Breast epithelium (tissue), 4 donors: ENCODE measurements at places on chromosomes 4 and X. TPM values are rescaled to one million over a fixed set of nuclear protein-coding genes. Genes with fewer than 3 reads are reported as not detected.

DNA sequence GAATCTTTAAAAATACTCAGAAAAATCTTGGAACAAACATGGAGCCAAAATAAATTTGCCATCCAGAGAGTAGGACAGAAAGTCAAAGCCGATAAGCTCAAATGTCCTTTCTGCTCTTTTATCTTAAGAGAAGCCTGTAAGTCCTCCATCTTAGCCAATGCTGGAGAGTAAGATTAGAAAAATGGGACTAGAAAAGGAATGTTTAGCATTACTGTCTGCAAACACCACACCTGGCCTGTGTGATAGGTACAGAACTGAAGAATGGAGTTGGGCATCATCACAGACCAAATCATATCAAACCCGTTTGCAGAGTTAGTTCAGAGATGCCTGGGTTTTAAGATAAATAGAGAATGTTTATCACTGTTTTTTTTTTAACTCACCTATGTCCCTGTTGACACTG, 10.5 kb upstream of the SLC39A8 start:
- H3K4me1 ChIP-seq, result no peaks in the 10 kb centered on the region
- H3K4me3 ChIP-seq, result no peak overlapping the region
- no peak for DNase-seq
- no peaks in the 10 kb centered on the region for H3K27me3 ChIP-seq

DNA sequence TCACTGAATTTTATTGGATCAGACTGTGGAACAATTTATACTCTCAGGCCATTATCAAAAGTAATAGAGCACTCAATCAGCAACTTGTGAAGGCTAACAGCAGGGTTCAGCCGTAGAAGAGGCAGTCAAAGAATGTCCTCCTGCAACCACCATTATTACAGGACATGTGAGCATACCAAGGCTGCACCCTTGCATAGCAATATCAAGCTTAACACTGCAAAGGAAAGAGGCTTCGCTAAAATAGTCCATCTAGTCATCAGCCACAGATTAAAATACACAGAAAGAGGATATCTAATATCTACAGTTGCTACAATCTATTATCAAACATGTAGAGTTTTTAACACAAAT, 42.9 kb upstream of the TMPRSS11B start:
- no peaks in the 10 kb centered on the region for H3K36me3 ChIP-seq
- H3K4me1 ChIP-seq, result no peaks in the 10 kb centered on the region
- no peak for DNase-seq
- H3K27me3 ChIP-seq, result no peaks in the 10 kb centered on the region

DNA sequence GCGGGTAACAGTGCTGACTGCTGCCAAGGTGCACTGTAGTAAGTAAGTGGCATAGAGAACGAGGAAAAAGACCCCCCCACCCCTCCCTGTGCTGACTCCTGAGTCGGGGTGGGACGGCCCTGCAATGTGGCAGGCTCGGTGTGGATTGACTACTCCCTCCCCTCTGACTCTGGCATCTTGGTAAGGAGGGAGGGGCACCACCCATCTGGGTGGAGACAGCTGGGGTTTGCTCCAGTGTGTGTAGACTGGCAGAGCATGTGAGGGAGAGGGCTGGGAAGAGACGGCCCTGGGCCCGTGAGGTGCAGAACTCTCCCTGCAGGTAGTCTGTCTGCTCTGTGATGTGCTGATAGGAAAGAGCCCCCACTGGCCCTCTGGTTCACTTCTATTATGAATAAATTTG, 31.0 kb downstream of the NSG1 start:
- no peak overlapping the region for H3K4me3 ChIP-seq
- no peak overlapping the region for H3K27ac ChIP-seq
- no peaks in the 10 kb centered on the region for H3K27me3 ChIP-seq
- no peaks in the 10 kb centered on the region for H3K36me3 ChIP-seq
- DNase-seq, result peak; percentile 30

- H3K27me3 ChIP-seq, result peaks cover 10% of the 10 kb centered on the region
- H3K4me1 ChIP-seq, result no peaks in the 10 kb centered on the region
- H3K36me3 ChIP-seq, result no peaks in the 10 kb centered on the region
These were observed 140.0 kb downstream of the CHM start for GRCh38 chrX:85907316-85907715.

DNA sequence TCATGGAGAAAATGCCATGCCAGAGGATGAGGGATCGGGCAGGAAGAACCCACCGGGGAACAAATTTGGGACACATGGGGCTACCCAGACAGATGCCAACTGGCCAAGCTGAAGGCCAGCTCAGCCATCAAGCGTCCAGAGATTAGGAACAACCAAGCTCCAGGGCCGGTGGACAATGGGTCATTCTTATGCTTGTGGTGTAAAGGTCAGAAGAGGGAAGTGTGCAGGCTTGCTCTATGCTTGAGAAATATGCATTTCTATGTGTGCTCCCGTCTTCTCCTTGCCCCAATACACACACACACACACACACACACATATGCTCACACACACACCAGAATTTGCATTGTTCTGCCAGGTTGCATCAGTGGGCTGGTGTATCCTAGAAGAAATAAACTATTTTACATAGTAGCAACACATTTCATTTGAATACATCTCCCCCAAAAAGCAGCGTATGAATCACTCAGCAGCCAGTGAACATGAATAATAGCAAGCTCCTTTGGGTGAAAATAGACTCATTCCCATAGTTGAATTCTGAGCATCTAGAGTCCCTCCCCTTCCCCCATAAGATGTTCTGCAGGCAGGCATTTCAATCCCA, 201.9 kb upstream of the PPARGC1A start:
- H3K27ac ChIP-seq, result no peak overlapping the region
- H3K27me3 ChIP-seq, result no peaks in the 10 kb centered on the region
- no peaks in the 10 kb centered on the region for H3K4me1 ChIP-seq

GRCh38 chrX:132612821-132613564, 124.2 kb upstream of the MBNL3 start:
- H3K27me3 ChIP-seq, result peaks cover 48% of the 10 kb centered on the region
- H3K27ac ChIP-seq, result no peak overlapping the region
- H3K36me3 ChIP-seq, result no peaks in the 10 kb centered on the region
- H3K4me1 ChIP-seq, result no peaks in the 10 kb centered on the region
- DNase-seq, result no peak

- H3K4me3 ChIP-seq, result no peak overlapping the region
- no peak overlapping the region for H3K27ac ChIP-seq
- no peak for DNase-seq
- no peaks in the 10 kb centered on the region for H3K27me3 ChIP-seq
- no peaks in the 10 kb centered on the region for H3K36me3 ChIP-seq
These were observed 82.8 kb downstream of the PDGFC start for GRCh38 chr4:156888762-156889161.

GRCh38 chr4:47415719-47416118, 47.8 kb downstream of the COMMD8 start:
- H3K4me3 ChIP-seq, result no peak overlapping the region
- H3K27me3 ChIP-seq, result no peaks in the 10 kb centered on the region
- DNase-seq, result no peak
- H3K27ac ChIP-seq, result no peak overlapping the region
- H3K36me3 ChIP-seq, result no peaks in the 10 kb centered on the region

GRCh38 chrX:30561191-30561590, 16.4 kb downstream of the TASL start:
- H3K27ac ChIP-seq, result no peak overlapping the region

- H3K36me3 ChIP-seq, result no peaks in the 10 kb centered on the region
- H3K4me1 ChIP-seq, result no peaks in the 10 kb centered on the region
- H3K27ac ChIP-seq, result no peak overlapping the region
- no peak overlapping the region for H3K4me3 ChIP-seq
- DNase-seq, result no peak
- no peaks in the 10 kb centered on the region for H3K27me3 ChIP-seq
These were observed 3.0 kb upstream of the ATP1B4 start for GRCh38 chrX:120358737-120359456.

GRCh38 chr4:22794732-22795131, 102.0 kb downstream of the GBA3 start:
- H3K4me1 ChIP-seq, result no peaks in the 10 kb centered on the region
- H3K4me3 ChIP-seq, result no peak overlapping the region
- DNase-seq, result no peak
- no peaks in the 10 kb centered on the region for H3K36me3 ChIP-seq
- H3K27ac ChIP-seq, result no peak overlapping the region

GRCh38 chr4:81466841-81467671, 4.7 kb downstream of the RASGEF1B start:
- peaks cover 13% of the 10 kb centered on the region for H3K4me1 ChIP-seq
- no peaks in the 10 kb centered on the region for H3K36me3 ChIP-seq
- no peak overlapping the region for H3K4me3 ChIP-seq
- H3K27ac ChIP-seq, result no peak overlapping the region
- no peaks in the 10 kb centered on the region for H3K27me3 ChIP-seq
- no peak for DNase-seq

The COL25A1 gene
- total RNA-seq, result 2.6 TPM

The KDR gene
- 20.3 TPM for total RNA-seq

The MAB21L2 gene
- total RNA-seq, result not detected

The TNMD gene
- 16.6 TPM for total RNA-seq

The CT45A10 gene
- not detected for total RNA-seq
